ENCODE measurements at places on chromosomes 3 and 15. TPM values are rescaled to one million over a fixed set of nuclear protein-coding genes. Genes with fewer than 3 reads are reported as not detected.

GRCh38 chr15:88491158-88491557 is 23.6 kb downstream of the MRPS11 start:
- no peak for DNase-seq

DNA sequence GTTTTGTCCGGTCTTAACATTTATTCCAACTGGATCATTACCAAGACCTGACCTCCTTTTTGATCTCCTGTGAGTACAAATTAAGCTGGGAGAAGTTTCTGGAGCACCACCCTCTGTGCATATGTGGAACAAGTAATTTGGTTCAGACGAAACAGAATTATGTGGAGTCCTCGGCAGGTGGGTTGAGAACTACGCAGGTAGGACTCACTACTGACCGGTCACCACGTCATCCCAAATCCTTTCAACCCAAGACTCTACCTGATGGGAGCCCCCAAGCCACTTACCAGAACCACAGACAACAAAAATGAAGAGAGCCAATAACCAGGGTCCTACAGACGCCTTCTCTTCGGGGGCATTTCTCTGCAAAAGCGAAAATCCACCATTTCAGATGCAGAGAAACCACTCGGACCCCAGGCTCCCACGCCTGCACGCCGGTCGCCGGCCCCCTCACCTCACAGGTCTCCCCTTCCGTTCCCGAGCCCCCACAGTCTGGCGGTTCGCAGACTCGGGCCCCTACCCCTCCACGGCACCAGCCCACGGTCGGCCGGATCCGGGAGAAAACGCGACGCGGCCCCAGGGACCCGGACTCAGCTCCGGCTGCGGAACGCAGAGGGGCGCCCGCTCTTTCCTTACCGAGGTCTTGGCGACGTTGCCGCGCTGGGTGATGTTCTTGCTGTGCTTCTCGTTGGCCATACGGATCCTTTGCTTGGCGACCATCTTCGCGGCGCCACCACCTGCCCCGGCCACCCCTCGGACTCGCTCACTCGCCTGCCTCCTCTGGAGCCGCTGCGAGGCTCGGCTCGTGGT is 674 bp downstream of the SERP1 start:
- DNase-seq, result no peak

- no peak for DNase-seq
Measured at GRCh38 chr3:158747417-158747816, 15.2 kb upstream of the RARRES1 start.

GRCh38 chr15:78093242-78094020 is 1.1 kb downstream of the SH2D7 start:
- no peak for DNase-seq

- DNase-seq, result no peak
Measured at GRCh38 chr15:46461416-46461815, 826.6 kb downstream of the SQOR start.

GRCh38 chr3:123322866-123323265 is 121.1 kb downstream of the SEC22A start:
- no peak for DNase-seq

Gene DZIP1L
- total RNA-seq, result 0.65 TPM

DNA sequence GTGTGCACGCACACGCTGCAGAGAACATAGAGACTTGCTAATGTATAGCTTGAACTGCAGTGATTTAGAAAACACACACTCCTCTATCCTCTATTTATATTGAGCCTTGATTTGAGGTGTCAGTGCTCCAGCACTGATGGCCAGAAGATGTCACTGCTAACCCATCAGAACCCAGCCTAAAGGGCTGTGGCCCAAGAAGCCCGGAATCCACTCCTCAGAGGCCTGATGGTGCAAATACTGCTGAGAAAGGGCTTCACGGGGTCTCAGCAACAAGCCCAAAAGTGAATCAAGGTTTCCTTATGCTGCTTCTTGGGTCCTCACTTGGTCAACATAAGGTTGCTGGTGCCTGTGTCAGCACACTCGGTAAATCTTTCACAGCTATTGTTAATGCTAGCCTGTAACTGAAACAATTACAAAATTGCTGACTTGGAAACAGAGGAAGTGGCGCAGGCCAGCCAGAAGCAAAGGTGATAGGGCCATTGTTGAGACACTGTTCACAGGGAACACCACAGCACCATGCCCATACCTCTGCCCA is 60.3 kb downstream of the HEG1 start:
- peak; percentile 44 for DNase-seq

GRCh38 chr3:76997733-76998132 is 42.2 kb upstream of the ROBO2 start:
- DNase-seq, result no peak

DNA sequence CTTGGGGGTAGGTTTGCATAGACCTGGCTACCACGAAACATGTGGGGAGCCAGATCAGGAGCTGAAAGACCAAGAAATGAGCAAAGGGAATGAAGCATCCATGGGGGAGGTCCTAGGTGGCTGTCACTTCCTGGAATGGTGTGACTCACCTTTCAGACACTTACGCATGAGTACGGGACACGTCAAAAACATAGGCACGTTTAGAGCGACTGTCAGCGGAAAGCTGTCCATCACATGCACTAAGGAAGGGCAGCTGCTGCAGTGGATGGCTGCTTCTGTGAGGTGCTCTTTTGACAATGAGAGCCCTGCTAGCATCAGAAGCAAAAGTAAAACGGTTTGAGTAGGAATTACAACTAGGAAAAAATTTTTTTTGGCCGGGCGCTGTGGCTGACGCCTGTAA is 244.6 kb upstream of the CCDC54 start:
- peak; percentile 56 for DNase-seq

- no peak for DNase-seq
Measured at GRCh38 chr3:95044101-95044500, 981.2 kb downstream of the NSUN3 start.

Gene GP5
- not detected for total RNA-seq

- no peak for DNase-seq
Measured at GRCh38 chr15:29103824-29104565, 165.6 kb downstream of the NSMCE3 start.

Gene PLOD2
- total RNA-seq, result 0.69 TPM

GRCh38 chr3:130792246-130792645 is 45.6 kb upstream of the PIK3R4 start:
- DNase-seq, result no peak

Gene ZPLD1
- total RNA-seq, result not detected

GRCh38 chr3:39590806-39591205 is 123.3 kb downstream of the MOBP start:
- no peak for DNase-seq

DNA sequence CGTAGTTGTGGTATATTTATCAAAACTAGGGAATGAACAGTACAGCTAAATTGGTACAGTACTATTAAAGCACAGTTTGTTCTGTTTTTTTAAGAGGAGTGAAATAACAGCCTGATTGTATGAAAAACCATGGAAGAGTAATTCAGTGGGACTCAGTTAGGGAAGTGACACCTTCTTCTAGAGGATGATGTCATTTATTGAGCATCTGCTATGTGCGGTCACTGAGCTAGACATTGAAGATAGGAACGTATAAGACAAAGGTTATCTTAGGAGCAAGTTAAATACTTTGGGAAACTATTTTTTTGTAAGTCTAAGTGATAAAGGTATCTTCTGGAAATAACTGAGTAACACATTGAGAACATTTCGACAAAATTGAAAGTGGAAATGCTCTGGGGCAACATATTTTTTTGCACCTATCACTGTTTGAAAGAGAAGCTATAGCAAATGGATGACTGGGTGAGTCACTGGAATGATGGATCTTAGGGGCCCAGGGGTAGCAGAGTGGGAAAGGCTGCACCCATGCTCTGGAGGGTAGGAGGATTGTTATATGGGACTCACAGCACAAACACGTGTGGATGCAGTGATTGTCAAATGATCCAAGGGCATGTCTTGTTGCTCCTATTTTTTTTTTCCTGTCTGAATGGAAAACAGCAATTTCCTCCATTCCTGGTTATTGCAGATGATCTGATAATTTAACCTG is 43.0 kb downstream of the OXNAD1 start:
- DNase-seq, result no peak

Gene HYAL1
- total RNA-seq, result 8.4 TPM

- no peak for DNase-seq
Measured at GRCh38 chr3:181581656-181582055, 130.1 kb upstream of the SOX2 start.

- DNase-seq, result peak; percentile 95
Measured at GRCh38 chr15:72237029-72237852, 6.3 kb upstream of the PKM start.

DNA sequence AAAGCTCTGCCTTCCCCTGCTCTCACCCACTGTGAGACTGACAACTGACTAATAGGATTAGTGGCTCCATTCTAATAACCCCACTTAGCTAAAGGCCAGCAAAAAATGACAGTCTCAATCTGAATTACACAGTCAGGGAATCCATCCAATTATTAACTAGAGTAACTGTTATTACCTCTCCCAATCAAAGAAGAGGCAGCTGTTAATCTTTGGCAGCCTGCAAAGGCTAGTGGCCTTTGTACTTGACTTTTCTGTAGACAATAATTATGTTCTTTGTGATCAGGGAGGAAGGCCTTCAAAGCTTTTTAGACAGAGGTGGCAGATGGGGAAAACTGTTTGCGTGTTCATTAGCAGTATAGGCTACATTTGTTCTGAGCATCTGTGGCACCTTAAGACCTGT is 177.7 kb downstream of the ISL2 start:
- DNase-seq, result no peak

DNA sequence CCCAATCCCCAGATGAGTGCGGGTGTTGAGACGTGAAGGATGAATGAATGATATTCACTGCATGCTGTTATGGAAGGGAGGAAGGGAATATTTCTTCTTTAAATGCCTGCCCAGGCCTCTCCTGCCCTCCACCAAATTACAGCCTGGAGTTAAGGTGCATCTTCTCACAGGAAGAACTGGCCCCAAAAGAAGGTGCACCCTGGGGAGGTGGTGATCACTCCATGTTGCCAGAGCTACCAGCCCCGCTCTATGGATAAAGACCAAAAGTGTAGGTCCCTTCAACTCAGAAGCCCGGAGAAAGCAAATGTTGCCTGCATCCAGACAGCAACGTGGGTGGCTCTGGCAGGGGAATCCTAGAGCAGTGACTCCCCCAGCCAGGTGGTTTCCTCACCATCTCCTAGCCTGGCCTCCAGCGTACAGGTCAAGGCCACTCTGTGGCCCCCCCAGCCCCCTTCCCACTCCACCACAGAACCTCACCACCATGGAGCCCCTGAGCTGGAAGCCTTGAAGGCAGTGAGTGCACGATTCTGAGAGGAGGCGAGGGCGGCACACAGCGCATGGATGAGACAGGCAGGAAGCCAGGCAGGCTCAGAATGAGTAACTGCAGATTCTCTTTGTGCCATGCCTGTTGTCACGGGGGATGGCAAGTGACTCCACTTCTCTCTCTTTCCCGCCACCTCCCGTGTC is 3.5 kb upstream of the VIPR1 start:
- no peak for DNase-seq

Gene GOLGA6L4
- total RNA-seq, result 2.1 TPM

DNA sequence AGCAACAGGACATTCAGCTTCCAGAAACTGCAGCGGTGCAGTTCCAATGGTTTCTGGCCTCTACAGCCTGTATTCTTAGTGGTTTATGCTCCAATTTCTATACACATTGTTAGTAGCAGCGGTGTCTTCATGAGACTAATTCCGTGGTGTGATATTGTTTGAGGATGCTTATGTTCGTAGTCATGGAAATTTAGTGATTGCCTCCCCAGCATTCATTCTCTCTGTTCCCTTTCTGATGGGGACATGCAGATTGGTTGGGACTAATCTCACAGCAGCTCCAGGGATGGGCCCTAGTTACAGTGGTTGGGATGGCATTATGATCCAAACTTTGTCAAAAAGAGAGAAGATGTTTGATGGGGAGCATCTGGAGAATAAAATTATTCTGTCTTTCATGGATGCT is 208.6 kb downstream of the CD47 start:
- no peak for DNase-seq

Gene SKOR1
- total RNA-seq, result 0.31 TPM

Gene DUOXA2
- not detected for total RNA-seq

DNA sequence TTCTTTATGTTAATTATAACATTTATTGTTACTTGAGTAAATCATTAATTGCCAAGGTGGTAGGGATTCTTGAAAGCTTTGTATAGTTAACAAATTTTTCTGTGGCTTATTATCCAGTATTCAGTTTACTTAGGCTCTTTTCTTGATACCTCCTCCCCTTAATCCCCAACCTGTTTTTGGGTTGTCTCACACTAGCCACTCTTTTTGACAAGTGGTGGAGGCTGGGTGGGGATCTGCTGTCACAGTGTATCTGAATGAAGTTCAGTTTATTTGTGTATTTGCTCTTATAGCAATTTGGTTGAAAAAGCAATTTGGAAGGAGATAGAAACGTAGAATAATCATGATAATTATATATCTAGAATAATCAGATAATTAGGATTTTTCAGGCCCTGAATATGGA is 43.8 kb downstream of the STT3B start:
- DNase-seq, result no peak

GRCh38 chr3:129614927-129615363 is 8.5 kb upstream of the PLXND1 start:
- peak; percentile 56 for DNase-seq

Gene FOXB1
- not detected for total RNA-seq

GRCh38 chr15:83206526-83207008 is 1.1 kb downstream of the HDGFL3 start:
- DNase-seq, result peak; percentile 20

DNA sequence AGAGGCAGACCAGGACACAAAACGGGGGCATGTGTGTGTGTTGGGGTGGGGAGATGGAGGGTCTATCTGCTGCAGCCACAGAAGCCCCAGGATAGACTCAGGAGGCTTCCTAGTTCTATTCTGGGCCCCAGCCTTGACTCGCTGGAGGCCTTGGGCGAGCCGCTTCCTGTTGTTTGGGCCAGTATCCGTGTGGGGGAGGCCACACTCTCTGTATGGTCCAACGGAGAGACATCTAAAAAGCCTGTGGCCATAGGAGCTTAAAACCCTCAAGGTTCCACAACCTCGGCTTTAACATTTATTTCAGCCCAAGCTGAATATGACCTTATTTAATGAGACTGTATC is 32.8 kb downstream of the POC1A start:
- DNase-seq, result no peak

- DNase-seq, result no peak
Measured at GRCh38 chr3:182357928-182358327, 435.4 kb upstream of the ATP11B start.

Gene KCNH8
- 0.02 TPM for total RNA-seq

GRCh38 chr15:33104212-33104611 is 90.3 kb downstream of the FMN1 start:
- no peak for DNase-seq

Gene ABI3BP
- total RNA-seq, result 0.24 TPM

Gene POTEB2
- total RNA-seq, result not detected

Gene GRK7
- total RNA-seq, result not detected

DNA sequence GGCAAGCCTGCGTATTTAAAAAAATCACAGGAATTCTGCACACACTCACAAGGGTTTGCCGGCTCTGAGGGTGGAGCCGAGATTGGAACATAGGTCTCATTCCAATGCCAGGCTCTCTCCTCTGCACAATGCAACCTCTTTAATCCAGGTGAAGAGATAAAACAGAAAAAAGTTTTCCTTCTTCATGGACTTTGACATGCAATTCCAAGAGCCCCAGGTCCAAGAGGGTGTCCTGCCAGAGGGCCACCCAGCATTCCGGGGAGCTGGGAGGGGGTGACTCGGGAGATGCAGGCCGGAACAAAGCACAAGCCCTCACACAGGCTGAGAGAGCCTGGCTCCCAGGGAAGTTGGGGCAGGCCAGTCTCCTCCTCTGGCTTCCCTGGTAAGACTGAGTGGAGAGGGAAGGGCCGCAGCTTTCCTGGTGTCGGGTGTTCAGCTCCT is 6.7 kb upstream of the SLC12A8 start:
- no peak for DNase-seq
